ENCODE measurements at places on chromosomes 1 and 21.

DNA sequence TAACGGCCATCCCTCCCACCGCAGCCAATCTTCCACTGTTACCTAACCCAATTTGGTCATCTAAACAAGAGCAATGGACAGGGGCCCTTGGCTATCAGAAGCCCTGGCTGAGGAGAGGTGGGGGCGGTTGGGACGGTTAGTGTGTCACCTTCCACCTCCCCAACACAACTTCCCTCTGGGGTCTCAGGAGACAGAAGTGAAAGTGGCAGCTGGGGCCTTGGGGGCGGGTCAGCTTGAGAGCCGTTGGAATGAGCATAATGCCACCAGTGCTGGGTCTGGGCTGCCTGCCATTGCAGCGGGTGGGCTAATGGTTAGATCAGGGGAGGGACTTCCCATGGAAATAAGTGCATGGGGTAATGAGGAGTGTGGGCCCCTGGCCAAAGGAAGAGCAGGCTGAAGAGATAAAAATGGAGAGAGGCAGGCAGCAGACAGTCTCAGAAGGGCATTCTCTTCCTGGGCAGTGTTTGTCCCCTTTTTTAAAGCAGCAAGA lies 7.9 kb downstream of the MEF2D start:
- no peak for DNase-seq

DNA sequence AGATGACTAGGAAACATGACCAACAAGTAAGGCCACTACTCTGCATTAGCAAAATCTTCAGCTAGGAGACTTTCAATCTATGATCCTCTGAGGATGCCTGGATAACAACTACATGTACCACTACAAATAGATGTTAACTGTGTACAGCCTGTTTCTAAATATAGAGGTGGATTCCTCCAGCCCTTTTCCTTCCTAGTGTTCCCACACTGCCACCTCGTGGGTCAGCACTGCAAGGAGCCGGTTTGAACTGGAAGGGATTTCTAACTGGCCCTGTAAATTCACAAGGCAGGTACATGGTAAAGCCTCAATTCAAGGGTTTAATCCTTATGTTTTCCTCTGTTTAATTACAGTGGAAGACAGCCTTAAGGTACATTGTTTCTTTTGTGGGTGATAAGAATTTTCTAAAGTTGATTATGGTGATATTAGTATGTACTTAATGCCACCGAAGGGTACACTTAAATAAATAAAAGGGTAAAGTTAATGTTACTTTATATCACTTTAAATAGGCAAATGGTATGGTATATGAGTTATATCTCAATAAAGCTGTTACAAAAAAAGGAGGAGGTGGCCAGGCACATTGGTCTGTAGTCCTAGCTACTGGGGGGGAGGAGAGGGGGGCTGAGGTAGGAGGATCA lies 14.4 kb downstream of the SMYD3 start:
- DNase-seq: no peak

- DNase-seq: no peak
These were observed 18.6 kb downstream of the PIK3CD start for GRCh38 chr1:9670085-9670484.

GRCh38 chr1:89966656-89967055 lies 28.3 kb upstream of the ZNF326 start:
- DNase-seq: no peak

- no peak for DNase-seq
These were observed 19.4 kb downstream of the PANK4 start for GRCh38 chr1:2506901-2507565.

GRCh38 chr1:11931845-11932244 lies 2.7 kb upstream of the PLOD1 start:
- DNase-seq: no peak

DNA sequence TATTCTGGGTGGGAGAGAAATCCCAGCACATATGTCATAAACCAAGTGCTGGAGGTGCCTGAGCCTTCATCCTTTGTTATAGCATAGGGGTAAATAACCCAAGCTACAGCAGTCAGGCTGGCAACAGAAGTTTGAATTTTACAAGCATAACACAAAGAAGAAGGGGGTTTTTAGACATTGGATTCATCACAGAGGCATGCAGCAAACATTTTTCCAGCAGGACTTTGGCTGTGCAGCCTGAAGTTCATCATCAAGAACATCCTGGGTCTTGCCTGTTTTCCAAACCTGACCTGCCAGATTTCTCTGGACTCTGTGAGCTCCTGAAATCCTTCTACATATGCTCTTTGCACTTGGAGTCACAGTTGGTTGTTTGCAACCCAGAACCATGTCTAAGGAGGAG lies 16.2 kb downstream of the PTGER3 start:
- no peak for DNase-seq

GRCh38 chr21:37849506-37850102 lies 66.7 kb downstream of the KCNJ6 start:
- no peak for DNase-seq

- no peak for DNase-seq
These were observed 76.4 kb upstream of the DNAH14 start for GRCh38 chr1:224852901-224853568.
